Stimulated activated CD8-positive, alpha-beta memory T cell treated with anti-CD3 and anti-CD28 coated beads, Interleukin-12 subunit alpha, Interleukin-12 subunit beta, amount 100 ng/mL, for 1 hour (primary cell): ENCODE measurements at places on chromosomes 3 and 15.

- DNase-seq: peak; percentile 45
Observed at GRCh38 chr15:45456212-45457106, 66.1 kb downstream of the SLC30A4 start.

GRCh38 chr15:74950078-74950908 lies 6.3 kb downstream of the RPP25 start:
- DNase-seq: peak; percentile 75

- DNase-seq: no peak
Observed at GRCh38 chr3:151879037-151879436, 5.6 kb downstream of the SUCNR1 start.

- no peak for DNase-seq
Observed at GRCh38 chr3:147218965-147219364, 187.4 kb downstream of the ZIC4 start.

- DNase-seq: no peak
Observed at GRCh38 chr3:17013050-17013449, 128.3 kb downstream of the PLCL2 start.

GRCh38 chr3:192223815-192224214 lies 503.5 kb downstream of the FGF12 start:
- no peak for DNase-seq

DNA sequence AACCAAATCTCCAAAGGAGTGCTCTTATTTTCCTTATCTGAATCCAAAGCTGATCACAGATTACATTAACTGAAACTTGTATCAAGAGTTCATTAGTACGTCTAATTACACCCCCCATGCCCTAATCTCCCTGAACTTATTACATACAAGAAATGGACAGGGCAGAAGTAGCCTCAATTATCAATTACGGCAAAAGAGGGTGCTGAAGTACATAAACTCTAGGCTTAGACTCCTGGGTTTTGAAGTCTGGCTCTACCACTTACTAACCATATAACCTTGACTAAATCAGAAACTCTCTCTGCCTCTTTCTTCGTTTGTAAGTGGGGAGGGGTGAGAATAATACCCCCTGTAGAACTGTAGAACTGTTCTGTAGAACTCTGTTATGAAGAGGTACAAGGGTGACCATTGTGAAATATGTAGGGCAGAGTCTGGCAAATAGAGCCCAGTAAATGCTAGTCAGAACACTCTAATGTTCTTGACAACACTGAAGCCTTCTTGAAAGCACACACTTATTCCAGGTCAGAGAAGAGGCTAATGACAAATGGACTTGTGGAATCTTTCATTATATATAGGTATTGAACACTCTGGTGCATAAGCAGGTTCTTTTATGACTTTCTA lies 19.6 kb upstream of the OR5K4 start:
- no peak for DNase-seq

DNA sequence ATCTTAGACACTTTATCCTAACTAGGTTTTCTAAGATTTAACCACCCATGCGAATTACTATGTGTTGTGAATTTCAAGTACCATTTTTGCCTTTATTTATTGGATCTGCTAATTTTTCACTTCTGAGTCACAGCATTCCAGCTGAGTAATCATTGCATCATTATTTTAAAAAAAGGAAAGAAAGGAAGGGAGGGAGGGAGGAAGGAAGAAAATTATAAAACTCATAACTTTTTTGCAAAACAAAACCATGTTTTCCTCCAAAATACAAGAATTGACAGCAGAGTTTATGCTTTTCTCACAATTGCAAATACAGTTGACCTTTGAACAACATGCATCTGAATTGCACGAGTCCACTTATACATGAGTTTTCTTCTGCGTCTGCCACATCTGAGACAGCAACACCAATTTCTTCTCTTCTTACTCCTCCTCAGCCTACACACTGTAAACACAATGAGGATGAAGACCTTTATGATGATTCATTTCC lies 651.4 kb upstream of the NECTIN3 start:
- DNase-seq: no peak

- DNase-seq: no peak
Observed at GRCh38 chr3:151312972-151313371, 3.6 kb downstream of the GPR87 start.

DNA sequence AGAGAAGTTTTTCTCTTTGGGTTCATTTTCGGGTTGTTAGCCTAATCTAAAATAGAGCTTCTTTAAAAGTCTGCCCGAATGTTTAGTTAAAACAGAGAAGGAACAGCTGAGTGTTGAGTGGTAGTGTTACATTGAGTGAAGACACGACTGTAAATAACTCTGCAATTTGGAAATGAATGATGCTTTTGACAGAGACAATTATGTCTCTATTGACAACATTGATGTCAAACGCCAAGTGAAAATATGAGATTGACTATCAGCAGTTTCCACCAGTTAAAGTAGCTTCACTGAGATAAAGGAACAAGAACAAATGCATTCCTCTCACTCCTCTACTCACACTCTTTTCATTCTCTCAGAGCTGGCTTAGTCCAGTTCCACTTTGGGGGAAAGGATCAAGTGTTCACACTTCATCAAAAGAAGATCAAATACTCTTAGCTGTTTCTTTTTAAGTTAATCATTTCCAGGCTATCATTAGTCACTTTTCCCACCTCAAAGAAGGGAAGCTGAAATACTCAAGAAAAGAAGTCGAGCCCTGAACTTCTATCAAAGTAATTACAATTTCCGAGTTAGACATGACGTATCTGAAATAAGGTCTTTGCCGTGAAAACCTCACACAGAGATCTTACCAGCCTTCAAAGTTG lies 399.1 kb upstream of the DPH6 start:
- no peak for DNase-seq

DNA sequence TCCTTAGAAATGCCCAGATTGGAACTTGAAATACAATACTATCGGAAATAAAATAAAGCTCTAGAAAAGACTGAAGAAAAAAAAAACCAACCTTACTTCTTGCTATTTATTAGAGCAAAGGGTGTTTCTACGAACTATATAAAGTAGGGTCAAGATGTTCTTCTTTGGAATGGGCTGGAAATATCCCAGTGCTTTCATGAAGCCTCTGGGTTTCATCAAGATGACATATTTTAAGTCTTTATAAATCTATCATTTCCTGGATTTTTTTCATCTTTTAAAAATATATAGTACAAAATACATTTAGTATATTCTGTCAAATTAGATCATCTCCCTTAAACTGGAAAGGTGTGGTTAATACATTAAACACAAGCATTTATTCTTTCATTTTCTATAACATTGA lies 978.8 kb downstream of the NAALADL2 start:
- no peak for DNase-seq

DNA sequence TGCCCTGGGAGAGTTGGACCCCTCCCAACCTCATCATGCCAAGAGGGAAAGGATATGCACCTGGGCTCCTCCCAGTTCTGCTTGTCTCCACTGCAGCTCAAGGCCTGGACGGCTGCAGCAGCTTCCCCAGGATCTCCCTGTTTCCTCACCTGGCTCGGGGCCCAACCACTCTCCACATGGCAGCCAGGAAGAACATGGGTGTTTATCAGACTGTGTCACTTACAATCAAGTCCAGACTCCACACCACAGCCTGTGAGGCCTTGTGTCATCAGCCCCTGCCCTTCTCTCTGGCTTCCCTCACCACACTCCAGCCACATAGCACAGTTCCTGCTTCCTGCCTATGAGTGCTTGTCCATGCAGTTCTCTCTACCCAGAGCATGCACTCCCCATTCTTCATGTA lies 534.4 kb downstream of the EPHB1 start:
- no peak for DNase-seq

- DNase-seq: no peak
Observed at GRCh38 chr3:173351886-173352285, 45.7 kb upstream of the NLGN1 start.

GRCh38 chr15:32956711-32957110 lies 237.8 kb downstream of the FMN1 start:
- no peak for DNase-seq

DNA sequence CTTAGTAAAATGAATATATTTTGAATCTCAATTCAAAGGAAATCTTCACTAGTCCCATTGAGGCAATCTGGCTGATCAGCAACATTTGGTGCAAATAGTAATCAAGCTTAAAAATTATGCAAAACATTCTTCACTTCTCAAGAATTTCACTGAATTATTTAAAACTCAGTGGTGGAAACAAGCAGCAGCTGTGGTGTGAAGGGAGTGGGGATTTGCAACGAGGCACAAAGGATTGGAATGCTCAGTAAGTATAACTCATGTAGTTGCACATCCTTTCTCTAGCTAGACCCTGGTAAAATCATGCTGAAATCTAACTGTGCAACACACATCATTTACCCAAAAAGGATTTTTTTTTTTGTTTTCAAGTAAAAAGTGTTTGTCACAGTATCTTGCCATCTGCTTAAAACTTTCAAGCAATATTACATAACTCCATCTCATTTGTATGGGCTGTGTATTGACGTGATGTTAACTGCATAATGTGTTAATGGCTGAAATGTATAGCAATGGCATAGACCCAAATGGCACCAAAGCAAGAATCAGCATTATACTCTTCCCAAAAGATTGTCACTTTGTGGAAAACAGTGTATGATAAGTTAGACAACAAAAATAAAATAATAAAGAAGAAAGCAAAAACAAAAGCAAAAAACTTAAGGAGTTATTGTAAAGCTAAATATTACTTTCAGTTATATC lies 816.6 kb downstream of the EPHA3 start:
- no peak for DNase-seq

DNA sequence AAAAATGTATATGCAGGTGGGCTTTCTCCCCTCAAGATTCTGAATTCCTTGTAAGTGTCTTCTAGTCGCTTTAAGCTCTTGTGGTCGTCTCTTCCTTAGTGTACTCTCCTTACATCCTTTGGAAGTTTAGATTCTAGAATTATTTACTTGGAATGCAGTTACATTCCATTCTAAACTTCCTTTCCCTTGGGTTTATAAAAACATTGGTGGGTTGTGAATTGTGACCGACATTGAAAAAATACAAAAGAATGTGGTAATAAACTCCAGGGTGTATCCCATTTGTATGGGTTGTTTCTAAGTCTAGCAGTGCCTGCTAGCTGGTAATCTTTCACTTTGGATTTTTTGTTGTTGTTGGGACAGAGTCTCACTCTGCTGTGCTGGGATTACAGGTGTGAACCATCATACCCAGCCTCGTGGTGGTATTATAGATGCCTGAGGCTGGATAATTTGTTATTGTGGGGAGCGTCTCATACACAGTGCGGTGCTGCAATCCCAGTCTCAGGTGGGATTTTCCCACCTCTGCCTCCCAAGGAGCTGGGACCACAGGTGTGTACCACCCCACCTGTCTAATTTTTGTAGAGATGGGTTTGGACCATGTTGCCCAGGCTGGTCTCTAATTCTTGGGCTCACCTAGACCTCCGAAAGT lies 9.1 kb downstream of the CHD2 start:
- no peak for DNase-seq

- no peak for DNase-seq
Observed at GRCh38 chr15:60589728-60590127, 110.8 kb upstream of the ICE2 start.

DNA sequence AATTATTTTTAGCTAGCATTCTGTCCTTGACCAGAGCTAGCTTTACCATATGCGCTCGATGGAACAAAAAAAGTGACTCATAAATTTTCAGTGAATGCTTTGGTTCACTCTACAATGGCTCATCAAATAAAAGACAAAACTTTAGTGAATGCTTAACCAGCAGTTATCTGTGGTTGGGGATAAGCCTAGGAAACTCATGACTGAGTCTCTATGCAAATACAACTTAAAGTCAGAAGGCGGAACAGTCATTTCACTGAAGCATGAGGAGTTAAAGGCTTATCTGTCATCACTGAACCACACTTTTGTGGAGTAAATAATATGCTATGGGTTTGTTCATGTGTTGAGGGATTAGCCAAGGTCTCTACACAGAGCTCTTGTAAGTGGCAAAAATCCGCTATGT lies 308.4 kb downstream of the SQOR start:
- DNase-seq: no peak

GRCh38 chr3:71438904-71439303 lies 144.6 kb downstream of the FOXP1 start:
- no peak for DNase-seq

GRCh38 chr3:5613599-5613998 lies 426.1 kb downstream of the EDEM1 start:
- no peak for DNase-seq

DNA sequence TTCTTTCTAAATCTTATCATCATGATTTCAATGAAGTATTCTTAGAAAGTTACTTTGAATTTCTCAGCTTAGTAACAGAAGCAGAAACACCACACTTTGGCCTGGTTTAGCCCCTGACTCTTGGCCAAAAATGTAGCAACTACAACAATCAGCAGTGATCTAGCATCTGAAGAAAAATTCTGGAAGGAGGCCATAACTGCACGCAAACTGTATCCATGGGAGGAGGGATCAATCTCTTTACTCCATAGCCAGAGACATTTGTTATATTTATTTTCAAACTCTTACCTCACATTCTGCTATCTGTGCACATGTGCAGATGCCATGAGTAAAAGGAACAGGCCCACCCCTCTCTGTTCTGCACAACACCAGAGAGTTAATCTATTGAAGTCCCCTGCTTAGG lies 251.0 kb upstream of the P2RY1 start:
- no peak for DNase-seq
